ENCODE measurements at places on chromosomes 16 and 17.

- peak; percentile 72 for DNase-seq
Observed at GRCh38 chr17:27038676-27039075, 255.2 kb upstream of the WSB1 start.

DNA sequence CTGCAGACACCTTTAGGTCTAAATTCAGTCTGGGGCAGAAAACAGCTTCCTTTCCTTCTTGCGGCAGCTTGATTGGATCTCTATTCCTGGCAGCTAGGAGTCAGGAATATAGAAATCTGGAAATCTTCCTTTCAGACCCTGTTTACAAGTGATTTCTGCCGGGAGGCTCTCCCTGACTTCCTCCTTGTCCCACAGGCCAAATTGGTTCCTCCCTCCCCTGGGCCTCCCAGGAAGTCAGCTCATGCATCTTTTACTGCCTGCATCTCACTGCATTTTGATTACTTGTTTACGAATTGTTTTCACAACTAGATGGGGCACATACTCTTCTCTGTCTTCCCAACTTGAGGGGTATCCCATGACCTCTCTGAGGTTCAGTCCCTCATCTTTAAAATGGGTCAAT lies 206.3 kb downstream of the MAF start:
- no peak for DNase-seq

- no peak for DNase-seq
Observed at GRCh38 chr17:68197091-68197996, 50.5 kb upstream of the AMZ2 start.

- peak; percentile 48 for DNase-seq
Observed at GRCh38 chr17:81002409-81003361, 11.0 kb downstream of the CHMP6 start.

GRCh38 chr17:50882851-50883250 lies 16.7 kb upstream of the TOB1 start:
- DNase-seq = no peak

DNA sequence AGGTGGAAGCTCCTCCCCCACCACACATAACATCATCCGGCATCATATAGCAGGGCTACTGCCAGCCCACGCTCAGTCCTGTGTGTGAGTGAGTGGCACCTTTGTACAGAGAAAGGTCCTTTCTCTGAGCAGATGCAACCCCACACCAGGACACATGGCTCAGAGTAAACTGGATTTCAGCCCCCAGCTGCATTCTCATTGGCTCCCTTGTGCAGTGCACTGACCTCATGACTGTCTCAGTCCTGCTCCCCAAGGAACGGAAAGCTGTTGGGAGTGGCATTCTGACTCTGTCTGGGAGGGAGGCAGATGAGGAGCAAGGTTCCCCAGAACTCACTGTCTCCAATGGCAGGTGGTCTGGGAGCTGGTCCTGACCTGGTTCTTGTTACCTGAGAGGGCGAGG lies 244.1 kb downstream of the PHKB start:
- no peak for DNase-seq

Measured in NB4 (cell line).